ENCODE measurements at places on chromosomes 5 and 9.

GRCh38 chr5:10140195-10140973 is 109.3 kb downstream of the ATPSCKMT start:
- DNase-seq = peak; percentile 13

GRCh38 chr9:117103438-117104110 is 311.3 kb downstream of the ASTN2 start:
- DNase-seq = no peak

DNA sequence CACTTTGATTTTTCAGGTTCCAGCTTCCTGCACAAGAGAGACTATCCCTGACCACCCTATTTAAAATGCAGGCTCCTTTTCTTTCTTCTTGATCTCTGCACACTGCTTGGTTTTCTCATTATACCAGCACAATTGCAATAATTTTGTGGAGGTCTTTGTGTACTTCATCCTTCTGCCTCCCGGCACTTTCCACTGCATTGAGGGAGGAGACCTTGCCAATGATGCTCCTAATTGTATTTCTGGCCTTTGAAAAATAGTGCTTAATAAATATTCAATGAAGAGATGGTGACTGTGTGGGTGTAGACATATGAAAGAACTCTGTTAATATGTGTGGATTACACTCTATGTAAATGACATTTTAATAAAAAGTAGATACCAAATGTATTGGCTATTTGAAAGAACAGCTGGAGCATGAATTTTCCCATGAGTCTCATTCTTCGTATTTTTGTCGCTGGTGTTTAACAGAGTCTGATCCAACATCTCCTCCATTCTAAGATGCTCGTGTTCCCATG is 42.1 kb downstream of the FOXI1 start:
- DNase-seq = no peak

DNA sequence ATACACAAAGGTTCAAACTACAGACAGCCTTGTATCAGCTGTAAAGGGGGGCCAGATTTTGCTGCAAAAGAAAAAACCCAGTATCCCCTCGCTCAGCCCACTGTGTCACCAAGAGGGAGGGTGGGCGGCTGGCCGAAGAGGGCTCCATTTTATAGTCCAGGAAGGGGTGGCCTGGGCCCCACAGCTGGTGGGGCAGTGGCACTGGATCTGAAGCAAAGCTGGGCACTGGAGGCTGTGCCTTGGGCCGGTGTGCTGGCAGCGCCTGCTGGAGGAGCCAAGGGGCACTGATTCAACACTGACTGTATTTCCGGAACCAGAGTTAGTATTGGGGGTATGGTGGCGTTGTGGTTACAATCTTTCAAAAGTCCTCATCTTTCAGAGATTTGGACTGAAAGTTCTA is 9.1 kb downstream of the BRD3 start:
- no peak for DNase-seq

- DNase-seq = no peak
Measured at GRCh38 chr5:82811490-82811889, 265.7 kb downstream of the TMEM167A start.

DNA sequence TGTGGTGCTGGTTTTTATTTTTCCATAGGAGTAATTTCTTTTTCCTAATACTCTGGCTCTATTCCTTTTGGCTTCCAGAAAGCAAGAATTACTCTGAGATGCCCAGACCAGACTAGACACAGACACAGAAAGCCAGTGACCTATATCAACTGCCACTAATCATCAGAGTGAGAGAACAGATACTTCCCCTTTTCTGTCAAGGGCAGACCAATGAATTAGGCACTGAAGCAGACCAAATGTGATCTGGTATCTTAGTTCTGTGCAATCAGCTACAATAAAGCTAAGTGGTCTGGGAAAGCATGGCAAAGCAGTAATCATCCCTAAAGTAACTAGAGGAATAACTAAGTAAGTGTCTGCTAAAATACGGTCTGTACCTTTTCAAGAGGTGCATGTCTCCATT is 239.1 kb downstream of the ELAVL2 start:
- DNase-seq = no peak

DNA sequence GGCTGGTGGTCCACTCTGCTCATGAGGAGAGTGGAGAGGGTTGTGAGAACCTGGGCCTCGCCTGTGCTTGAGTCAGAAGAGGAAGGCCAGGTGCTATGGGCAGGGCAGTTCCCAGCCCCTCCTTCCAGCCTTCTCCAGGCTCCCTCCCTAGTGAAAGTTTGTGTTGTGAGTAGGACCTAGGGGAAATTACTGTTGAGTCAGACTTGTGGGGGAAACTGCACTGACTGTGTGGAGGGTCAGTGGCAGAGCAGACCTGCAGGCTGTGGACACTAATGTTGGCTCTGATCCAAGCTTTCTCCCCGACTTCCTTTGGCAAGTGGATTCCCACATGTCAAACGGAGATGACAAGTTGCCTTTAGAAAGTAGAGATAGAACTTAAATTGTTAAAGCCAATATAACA is 102.6 kb downstream of the ARHGAP26 start:
- DNase-seq = peak; percentile 42

DNA sequence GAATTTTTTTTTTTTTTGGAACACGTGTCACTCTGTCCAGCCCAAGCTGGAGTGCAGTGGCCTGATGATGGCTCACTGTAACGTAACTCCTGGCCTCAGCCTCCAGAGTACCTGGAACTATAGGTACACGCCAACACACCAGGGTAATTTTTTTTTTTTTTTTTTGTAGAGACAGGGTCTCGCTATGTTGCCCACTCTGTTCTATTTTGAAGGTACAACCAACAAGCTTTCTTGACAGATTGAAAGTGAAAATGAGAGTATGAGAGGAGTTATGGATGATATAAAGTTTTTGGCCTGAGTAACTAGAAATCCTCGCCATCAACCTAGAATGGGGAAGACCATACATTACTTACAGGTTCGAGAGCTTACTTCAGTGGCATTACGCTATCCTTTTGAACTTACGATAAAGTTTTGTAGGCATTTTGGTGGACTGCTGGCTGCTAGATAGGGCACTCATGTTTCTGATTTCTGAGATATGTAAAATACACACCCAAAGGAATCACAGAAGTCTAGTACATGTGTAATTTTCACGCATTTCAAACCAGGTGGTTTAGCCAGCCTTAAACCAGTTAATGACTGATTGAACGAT is 806 bp upstream of the CDC42SE2 start:
- no peak for DNase-seq

- no peak for DNase-seq
Measured at GRCh38 chr5:33235824-33236223, 204.9 kb upstream of the TARS1 start.

DNA sequence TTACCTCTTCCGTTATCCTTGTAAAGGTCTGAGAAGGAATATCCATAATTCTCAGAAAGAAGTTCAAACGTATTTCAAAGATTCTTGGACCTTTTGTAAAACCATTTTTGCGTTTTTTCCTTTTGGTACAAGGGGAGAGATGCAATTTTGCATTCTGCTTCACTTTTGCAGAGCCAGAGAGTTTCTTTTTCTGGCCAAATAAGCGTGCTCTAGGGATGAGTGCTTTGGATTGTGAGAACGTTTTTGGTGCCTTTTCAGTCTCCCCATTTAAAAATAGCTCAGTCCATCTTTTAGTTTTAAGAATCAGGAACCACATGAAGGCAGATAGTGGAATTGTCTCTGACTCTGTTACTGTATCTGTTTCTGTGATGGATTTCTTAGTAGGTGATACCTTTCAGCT is 1.5 kb downstream of the ARHGAP26 start:
- no peak for DNase-seq

DNA sequence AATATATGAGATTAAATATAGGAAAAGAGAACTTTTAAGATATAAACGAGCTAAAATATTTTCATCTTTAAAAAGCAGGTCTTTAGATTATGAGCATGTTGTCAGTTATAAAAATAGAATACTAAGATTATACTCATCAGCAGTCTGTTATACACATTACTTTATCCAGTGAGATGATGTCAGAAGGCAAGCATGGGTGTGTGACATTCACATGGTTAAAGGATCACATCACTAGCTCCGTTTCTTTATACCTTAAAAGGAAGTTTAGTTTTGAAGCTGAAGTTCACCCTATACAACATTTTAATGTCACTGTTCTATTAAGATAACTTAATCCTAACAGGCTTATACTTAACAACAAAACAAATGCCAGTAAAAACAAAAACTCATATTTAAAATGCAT is 59.6 kb downstream of the RICTOR start:
- no peak for DNase-seq

GRCh38 chr9:93203026-93203717 is 19.2 kb downstream of the WNK2 start:
- DNase-seq = no peak

- DNase-seq = no peak
Measured at GRCh38 chr9:127133739-127134167, 11.3 kb upstream of the ANGPTL2 start.

GRCh38 chr9:93577975-93578682 is 1.7 kb downstream of the PHF2 start:
- DNase-seq = no peak

DNA sequence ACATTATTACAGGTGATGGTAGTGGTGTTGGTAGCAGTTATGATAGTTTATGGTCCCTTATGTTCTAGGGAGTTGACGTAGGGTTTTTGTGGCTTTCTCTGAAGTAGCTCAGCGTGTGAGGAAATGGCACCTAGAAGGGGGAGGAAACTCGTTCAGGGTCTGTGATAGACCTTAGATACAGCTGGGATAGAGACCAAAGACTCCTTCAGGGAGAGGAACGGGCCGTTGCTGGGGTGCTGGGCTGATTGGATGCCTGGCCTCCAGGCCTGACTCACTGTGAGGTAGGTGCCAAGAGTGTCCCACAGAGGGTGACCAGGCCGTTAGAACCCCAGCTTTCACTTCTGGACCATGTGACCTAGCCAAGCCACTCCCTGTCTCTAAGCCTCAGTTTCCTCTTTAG is 96.6 kb downstream of the DAB2IP start:
- DNase-seq = no peak

DNA sequence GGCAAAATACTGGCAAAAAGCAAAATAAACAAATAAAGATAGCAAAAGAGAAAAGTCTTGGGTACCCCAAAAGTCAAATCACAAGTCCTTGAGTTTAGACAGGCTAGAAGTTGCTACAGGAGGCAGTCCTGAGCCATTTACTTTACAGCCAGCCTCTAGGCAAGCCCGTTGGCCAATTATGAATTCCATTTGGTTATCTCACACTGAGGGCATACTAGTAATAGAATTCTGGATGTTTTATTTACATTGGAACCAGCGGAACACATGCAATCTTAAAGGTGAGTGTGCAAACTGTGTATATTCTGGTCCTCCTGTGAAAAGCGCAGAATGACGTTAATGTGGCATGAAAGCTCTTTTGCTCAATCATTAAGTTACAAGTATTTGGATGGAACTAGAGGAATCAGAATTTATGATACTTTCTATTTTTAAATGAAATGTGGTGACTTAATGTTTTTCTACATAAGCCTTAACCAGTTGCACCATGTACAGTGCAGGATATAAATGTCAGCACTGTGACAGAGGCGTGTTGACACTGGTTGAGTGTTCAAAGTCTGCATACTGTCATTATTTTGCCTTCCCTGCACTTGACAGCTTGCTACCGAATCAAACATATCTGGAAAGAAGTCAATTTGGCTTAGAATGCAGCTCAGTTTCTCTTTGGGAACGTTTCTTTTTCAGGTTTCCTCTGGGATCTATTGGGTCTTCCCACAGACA is 7.9 kb downstream of the GDNF start:
- no peak for DNase-seq

DNA sequence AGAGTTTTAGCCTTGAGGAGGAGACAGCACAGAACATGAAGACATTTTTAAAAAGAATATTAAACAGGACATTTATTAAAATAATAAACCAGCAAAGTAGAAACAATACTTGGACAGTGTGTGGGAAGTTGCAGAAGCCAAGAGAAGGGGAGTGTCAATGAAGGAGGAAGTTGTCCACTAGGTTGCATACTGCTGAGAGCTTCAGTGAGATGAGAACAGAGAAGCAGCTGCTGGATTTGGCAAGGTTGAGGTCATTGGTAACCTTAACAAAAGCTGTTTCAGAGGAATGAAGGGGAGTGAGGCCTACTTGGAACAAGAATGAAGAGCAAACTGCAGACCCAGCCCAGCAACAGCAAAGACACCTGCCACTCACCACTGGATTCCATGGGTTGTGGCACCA is 11.4 kb downstream of the BHMT start:
- no peak for DNase-seq

GRCh38 chr9:79975621-79976256 is 404.0 kb downstream of the TLE4 start:
- DNase-seq = no peak

- no peak for DNase-seq
Measured at GRCh38 chr5:149702934-149703646, 27.0 kb upstream of the PPARGC1B start.

DNA sequence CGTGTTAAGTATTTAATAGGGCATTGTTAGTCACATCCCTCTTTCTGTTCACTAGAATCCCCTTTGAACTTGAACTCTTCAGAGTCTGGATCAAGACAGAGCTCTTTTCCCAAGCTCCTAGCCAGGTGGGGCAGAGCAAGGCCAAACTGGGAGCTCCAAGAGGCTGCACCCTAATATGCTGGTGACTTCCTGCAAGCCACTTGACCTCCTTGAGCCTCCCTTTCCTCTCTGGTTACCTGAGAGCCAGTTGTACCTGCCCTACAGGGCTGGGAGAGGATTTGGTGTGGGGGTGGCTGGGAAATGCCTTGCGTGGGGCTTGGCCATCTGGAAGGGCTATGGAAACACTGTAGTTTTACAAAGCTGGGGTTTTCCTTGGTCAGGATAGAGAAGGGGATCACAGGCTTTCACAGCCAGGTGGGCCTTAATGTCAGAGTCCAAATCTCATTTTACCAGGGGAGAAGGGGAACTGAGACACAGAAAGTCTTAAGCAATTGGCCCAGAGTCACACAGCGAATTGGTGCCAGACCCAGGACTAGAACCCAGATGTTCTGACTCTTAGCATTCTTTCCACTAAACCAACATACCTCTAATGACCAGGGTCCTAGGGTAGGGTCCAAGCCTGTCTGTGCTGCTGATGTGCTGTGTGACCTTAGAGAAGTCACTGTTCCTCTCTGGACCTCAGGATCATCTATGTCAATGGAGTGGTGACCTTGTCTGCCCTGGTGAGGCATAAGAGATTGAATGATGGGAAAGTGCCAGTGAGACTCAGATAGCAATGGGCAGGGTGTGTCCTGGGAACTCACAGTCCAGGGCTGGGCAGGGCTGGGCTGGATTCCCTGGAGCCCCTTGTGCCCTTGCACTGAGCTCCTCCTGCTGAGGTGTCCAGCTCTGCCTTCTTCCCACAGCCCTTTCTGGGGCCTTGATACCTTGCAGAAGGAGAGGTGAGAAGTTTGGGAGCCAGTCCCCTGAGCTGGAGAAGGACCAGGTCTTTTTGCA is 35.8 kb downstream of the GSN start:
- no peak for DNase-seq

- DNase-seq = no peak
Measured at GRCh38 chr5:8879248-8879647, 666.6 kb downstream of the SEMA5A start.

GRCh38 chr5:3490957-3491507 is 104.6 kb upstream of the IRX1 start:
- DNase-seq = no peak
